Germinal center (tissue), 1 donor: ENCODE measurements at places on chromosomes 5 and 9.

GRCh38 chr5:168477060-168477459, 9.2 kb upstream of the RARS1 start:
- DNase-seq = no peak

GRCh38 chr5:150517272-150518152, 9.6 kb downstream of the NDST1 start:
- no peak for DNase-seq

DNA sequence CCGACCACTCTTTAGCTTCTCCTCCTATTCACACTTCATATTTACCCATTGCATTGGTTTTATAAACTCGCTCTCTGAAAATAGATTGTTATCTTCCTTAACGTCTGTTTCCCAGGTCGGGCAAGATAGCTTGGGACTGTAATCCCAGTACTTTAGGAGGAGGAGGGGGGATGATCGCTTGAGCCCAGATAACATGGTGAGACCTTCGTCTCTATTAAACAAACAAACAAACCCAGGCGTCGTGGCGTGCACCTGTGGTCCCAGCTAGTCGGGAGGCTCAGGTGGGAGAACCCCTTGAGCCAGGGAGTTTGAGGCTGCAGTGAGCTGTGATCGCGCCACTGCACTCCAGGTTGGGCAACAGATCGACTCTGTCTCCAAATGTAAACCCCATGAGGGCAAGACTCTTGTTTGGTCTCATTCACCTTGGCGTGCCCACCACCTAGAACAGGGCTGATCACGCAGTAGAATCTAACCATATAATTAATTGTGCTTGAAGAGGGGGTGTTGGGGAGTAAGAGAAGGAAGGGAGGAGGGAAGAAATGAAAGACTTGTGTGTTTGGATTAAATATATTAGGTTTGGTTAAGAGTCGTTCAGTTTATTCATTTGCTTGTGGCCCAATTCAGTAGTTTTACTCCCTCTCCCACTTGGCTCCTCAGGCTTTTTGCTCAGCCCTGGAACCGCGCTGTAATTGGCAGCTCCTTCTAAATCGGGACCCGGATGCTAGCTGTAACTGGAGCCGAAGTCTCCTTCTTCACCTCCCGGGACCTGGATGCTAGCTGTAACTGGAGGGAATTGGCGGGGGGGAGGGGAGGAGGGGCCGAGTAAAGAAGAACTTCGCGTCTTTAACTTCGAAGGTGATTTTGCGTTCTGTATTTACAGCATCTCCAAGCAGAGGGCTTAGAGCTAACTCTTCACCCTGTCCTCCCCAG, 24.9 kb downstream of the CDKN2A start:
- DNase-seq = no peak

- DNase-seq = no peak
Observed at GRCh38 chr5:154860123-154860522, 1.7 kb downstream of the CNOT8 start.

DNA sequence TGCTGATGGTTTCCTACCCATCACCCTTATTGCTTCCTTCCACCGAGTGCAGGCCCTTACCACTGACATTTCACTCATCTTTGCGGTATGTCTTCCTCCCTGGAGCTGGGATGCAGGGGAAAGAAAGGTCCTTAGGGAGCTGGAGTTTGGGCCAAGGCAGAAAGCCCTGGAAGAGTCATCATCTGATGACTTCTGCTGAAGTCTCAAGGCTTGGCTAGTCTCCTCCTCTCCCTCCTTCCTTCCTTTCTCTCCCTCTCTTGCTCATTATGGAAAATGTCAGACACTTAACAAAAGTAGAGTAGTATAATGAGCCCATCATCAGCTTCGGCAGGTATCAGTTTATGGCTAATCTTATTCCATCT, 40.0 kb downstream of the LARP1 start:
- DNase-seq = no peak

- DNase-seq = no peak
Observed at GRCh38 chr5:40306869-40307487, 372.7 kb upstream of the PTGER4 start.

GRCh38 chr5:10894445-10895054, 133.5 kb upstream of the DAP start:
- DNase-seq = no peak

DNA sequence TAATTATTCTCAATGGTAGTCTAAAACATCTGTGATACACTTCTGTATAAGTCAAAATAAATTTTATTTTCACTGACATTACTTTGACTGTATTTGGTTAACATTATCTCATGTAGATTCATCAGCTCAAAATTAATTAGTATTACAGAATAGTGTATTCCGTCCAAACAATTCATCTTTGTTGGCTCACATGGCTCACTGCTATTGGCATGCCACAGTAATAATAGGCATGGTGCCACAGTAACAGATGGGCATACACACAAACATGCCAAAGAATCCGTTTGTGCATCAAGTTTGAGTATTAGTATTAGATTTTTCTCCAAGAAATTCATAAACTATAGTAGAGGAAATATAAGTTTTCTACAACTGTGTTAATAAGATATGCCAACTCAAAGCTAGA, 14.2 kb downstream of the AP3B1 start:
- no peak for DNase-seq

GRCh38 chr5:161847447-161847846, 473 bp upstream of the GABRA1 start:
- no peak for DNase-seq

DNA sequence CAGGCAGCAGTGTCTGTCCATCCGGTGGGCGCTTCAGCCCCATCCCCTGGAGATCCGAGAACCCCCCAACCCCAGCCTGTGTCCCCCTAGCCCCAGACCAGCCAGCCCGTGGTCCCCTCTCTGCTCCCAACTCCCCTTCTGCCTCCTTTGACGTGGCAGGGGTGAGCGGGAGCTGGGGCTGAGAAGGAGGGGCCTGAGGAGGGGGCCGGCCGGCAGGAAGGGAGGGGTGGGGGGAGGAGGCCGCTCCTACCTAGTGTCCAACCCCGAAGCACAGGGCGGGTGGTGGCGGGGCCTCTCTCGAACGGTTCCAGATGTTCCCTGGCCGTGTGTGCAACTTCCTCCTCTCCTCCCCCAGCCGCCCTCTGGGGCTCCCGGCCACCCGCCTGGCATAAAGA, 31.0 kb downstream of the GOLGA2 start:
- DNase-seq = peak; percentile 22

- no peak for DNase-seq
Observed at GRCh38 chr5:159135896-159136531, 36.3 kb upstream of the EBF1 start.

- no peak for DNase-seq
Observed at GRCh38 chr5:135232958-135233357, 166.1 kb downstream of the MACROH2A1 start.

DNA sequence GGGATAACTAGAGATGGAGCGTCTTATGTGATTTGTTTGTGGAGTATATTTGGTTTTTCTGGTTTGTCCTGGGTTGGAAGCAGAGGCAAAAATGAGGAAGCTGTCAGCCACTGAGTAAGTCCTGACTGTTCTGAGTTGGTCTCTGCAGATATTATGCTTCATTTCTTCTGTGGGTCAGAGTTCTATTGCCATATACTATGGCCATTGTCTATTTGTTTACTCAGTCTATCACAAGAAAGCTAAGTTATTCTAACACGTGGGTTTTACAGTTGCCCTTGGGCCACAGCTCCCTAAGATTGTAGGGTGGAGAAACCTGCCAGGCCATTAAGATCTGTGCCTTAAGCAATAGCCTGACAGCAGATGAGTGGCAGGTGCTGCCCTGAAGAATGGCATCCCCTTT, 3.0 kb upstream of the CTSV start:
- DNase-seq = no peak

GRCh38 chr9:110994771-110995241, 43.5 kb downstream of the LPAR1 start:
- DNase-seq = no peak

DNA sequence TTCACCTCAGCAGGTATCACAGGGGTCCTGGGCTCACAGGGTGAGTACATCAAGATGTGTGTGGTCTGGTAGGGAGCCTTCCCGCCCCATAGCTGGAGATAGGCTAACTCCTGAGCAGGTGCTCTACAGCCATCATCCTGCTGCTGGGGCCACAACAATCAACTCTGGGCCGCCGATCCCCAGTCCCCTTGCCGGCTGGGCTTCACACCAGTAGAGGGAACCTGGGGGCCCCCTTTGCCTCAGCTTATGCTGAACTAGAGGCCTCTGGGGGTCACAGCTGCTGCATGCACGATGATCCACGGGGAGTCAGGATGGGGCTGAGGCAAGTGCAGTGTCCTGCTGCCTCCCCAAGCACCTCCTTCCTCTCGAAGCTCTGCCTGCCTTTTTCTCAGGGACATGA, 46.5 kb downstream of the IRF1 start:
- no peak for DNase-seq

DNA sequence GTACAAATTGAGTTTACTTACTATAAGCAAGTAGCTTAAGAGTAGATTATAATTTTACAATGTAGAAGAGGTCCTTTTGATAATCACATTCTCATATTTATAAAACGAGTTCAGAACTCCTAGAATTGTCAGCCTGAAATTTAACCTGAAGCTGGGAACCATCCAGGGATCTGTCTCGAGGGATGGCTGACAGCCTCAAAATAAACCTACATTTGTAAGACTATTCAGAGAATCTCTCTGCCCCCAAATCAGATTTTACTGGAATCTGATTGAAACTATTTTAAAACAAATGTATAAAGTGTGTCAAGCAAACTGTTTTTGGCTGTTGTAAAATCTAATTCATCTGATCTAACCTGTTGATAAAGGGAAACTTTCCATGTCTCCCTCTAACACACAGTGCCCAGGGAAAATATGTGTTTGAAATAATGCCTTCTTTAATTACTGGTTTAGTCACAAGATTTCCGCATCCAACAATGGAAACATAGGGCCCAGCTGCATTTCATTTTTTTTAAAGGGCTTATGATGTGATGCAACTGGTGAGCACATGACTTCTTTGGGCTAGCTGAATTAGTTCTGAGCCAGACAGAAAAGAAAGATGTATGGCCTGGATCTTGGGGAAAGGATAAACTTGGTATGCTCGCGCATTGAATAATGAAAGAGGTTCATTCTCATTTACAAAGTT, 30.3 kb downstream of the SLC25A46 start:
- DNase-seq = no peak

GRCh38 chr9:38090170-38090569, 21.1 kb upstream of the SHB start:
- no peak for DNase-seq

- no peak for DNase-seq
Observed at GRCh38 chr5:172769342-172769615, 1.7 kb downstream of the DUSP1 start.

- no peak for DNase-seq
Observed at GRCh38 chr5:61228229-61228628, 66.0 kb upstream of the SMIM15 start.

DNA sequence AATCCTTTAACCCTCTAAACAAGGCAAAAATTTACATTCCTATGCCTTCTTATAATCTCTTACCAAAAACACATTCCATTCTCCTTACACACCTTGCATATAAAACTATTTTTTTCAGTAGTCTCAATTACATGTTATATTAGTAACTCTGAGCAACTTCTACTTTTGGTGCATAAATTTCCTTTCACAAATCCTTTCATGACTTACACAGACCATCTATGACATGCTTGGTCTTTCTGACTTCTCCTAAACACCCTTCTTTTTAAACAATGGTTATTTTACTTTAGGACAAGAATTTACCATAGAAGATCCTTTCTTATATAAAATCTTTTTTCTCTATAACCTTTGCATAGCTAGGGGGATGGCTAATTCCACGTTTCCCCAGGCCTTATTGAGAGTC, 208.0 kb upstream of the ARRDC3 start:
- DNase-seq = no peak

DNA sequence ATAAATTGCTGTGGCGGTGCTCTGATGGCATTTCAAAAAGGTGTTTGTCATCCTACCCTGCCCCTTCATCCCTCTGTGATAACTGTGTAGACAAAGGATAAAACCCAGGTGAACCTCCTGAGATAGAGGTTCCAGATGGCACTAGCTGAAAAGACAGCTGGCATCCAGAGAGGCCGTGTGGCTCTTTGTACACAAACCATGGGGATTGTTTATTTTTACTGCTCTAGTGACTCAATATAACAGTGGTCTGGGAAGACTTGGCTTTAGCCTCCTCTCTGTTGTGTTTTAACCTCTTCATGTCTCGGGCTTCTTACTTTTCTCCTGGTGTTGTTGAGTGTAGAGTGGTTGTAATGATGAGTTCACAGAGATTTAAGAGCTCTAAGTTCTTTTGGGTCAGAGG, 48.8 kb downstream of the SH3GL2 start:
- DNase-seq = no peak

GRCh38 chr5:179276838-179277395, 68.3 kb downstream of the ADAMTS2 start:
- no peak for DNase-seq

DNA sequence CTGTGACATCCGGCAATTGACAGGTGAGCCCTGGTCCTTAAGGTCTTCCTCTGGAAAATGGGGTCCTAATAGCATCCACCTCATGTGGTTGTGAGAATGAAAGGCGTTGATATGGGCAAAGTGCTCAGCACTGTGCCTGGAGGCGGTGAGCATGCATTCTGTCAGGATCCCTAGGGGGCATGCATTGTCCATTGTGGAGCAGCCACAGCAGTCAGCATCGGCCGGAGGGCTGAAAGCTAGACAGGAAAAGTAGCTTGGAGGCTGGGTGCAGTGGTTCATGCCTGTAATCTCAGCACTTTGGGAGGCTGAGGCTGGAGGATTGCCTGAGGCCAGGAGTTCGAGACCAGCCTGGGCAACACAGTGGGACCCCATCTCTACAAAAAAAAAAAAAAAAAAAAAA, 122.2 kb downstream of the LHX2 start:
- no peak for DNase-seq

- peak; percentile 49 for DNase-seq
Observed at GRCh38 chr5:123813937-123814624, 302.1 kb downstream of the CSNK1G3 start.

DNA sequence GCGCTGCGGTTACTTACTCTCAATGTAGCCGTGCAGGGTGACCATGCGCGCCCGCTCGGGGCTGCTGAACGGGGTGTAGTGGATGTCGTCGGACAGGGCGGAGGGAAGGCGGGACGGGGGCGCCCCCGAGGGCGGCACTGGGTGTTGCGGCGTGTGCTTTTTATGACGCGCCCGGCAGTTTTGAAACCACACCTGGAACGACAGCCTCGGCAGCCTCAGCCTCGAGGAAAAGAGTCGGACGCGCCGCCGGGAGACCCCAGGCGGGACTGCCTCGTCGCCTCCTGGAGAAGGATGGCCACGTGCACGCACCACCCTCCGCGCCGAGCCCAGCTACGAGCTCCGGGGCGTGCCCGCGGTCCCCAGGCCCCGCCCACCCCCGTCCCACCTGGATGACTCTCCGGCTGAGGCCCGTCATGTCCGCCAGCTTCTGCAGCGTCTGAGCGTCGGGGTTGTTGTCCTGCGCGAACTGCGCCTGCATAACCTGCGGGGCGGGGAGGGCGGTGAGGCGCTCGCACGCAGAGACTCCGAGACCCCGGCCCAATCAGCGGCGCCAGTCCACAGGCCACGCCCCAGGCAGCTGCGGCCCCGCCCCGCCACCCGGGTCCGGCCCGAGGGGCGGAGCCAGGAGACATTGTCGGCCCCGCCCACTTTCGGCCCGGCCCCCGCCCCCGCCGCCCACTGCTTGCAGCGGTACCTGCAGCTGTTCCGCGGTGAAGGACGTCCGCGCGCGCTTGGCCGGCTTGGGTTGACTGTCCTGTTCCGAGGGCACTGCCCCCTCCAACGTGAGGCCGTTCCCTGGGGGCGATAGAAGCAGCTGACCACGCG, 15.0 kb downstream of the LHX6 start:
- DNase-seq = peak; percentile 92

GRCh38 chr9:87062746-87063145, 115.4 kb upstream of the GAS1 start:
- DNase-seq = no peak

GRCh38 chr9:134065612-134066419, 2.0 kb downstream of the BRD3 start:
- peak; percentile 73 for DNase-seq
